ENCODE measurements at places on chromosomes 1 and 21. TPM values are rescaled to one million over a fixed set of nuclear protein-coding genes. Genes with fewer than 3 reads are reported as not detected.

FAM163A gene
- 4.2 TPM for polyA plus RNA-seq

AKR7A3 gene
- 3.5 TPM for polyA plus RNA-seq

HLX gene
- polyA plus RNA-seq: 4.2 TPM

AK5 gene
- 62.7 TPM for polyA plus RNA-seq

GPR25 gene
- polyA plus RNA-seq: 0.44 TPM

GSTM4 gene
- 48.6 TPM for polyA plus RNA-seq

LHX4 gene
- polyA plus RNA-seq: 3.8 TPM

B3GALT5 gene
- 3.4 TPM for polyA plus RNA-seq

PLOD1 gene
- polyA plus RNA-seq: 80.0 TPM

PTPN14 gene
- 10.3 TPM for polyA plus RNA-seq

PIK3CD gene
- 9.2 TPM for polyA plus RNA-seq

OR2M7 gene
- not detected for polyA plus RNA-seq

TMEM52 gene
- 9.0 TPM for polyA plus RNA-seq

RNF2 gene
- 45.0 TPM for polyA plus RNA-seq

AMY1A gene
- polyA plus RNA-seq: not detected

CAPN8 gene
- polyA plus RNA-seq: 0.99 TPM
